Chondrocyte (in vitro differentiated cells): ENCODE measurements at places on chromosomes 5 and 9. TPM values are rescaled to one million over a fixed set of nuclear protein-coding genes. Genes with fewer than 3 reads are reported as not detected.

DNA sequence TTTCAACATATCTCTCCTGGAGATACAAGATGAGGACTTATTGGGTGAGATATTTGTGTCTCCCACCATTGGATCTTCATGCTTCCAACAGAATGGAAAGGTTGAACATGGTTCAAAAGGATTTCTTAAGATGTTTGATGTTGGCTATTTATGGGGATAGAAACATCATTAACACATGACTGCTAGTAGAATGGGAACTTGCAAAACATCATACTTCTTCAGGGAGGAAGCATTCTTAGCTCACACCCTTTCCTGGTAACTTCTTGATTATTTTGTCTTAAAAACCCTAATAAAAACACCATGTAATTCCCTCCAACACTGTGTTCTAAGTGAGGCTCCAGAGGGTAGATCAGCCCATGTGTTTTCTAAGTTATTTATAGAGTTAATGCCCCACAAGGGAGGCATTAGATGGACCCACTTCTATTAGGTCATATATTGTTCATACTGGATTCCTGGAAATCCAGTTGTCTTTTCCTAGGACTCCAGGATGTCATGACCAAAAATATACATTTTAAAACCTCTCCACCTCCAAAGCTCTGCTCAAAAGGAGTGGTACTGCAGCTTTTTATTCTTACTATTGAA is 95.8 kb downstream of the FOXD1 start:
- DNase-seq = no peak

DNA sequence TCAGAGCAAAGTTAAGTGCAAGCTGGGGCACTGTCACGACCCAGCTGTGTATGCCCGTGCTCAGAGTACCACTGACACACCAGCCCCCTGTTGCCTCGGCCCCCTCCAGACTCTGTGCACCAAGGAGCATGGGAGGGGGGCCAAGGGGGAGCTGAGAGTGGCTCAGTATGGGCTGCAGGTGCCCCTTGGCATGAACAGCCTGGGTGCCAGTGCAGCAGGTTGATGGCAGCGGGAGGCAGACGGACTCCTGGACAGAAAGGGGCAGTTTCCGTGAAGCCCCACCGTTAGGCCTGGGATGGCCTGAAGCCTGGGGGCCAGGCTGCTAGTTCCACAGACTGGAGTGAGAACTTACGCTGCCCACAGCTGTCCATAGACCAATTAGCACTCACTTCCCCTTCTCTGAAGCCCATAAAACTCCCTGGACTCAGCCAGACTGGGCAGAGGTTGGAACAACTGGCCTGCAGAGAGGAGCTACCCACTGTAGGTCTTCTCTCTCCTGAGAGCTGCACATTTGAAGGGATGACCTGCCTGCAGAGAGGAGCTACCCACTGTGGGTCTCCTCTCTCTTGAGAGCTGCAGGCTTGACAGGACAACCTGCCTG is 182.8 kb downstream of the DEPDC1B start:
- no peak for DNase-seq

- DNase-seq = no peak
Measured at GRCh38 chr9:78213712-78214111, 22.2 kb upstream of the CEP78 start.

DNA sequence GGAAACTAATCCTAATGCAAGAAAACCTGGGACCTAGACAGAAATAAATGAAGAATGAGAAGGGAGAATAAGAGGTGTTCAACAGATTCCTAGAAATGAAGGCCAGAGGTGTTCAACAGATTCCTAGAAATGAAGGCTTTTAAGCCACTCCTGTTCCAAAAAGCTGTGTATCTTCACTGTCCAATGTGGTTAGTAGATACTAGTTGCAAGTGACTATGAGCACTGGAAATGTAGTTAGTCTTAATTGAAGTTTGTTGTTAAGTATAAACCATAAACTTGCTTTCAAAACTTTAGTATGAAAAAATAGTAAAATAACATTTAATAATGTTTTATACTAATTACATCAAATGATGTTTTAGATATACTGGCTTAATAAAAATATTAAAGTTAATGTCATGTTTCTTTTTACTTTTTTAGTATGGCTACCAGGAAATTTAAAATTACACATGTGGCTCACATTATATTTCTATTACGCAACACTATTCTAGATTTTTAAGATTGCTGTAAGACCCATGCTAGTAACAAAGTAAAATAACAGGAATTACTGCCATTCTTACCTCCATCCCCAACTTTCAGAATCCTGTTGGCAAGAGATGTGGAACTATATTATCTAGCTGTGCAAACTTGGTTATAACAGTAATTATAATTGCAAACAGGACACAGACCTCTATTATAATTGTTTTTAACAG is 57.5 kb downstream of the RICTOR start:
- DNase-seq = no peak

DNA sequence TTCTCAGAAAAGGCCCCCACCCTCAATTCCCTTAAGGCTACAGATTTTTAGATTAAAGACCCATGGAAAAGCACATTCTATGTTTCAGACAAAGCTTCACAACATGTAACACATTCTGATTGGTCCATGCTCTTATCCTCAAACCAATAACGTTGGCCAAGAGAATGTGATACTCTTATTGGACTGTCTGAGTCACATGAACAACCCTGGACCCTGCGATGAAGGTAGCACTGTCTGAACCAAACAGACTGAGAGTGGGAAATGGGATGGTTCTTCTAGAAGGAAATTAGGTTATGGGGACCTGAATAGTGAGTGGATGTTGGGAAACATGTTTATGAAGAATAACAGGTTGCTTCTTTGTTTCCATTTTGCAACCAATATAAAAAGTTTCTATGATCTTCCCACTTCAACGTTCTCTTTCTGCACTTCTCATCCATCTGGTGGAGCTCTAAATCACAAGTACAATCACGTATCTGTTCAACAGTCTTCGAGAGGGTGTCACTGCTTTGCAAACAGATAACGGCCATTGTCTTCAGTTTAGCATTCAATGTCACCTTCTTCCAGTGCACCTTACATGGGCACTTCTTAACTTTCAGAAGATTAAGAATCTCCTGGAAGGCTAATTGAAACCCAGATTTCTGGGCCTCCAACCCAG is 81.6 kb downstream of the PTCH1 start:
- DNase-seq = no peak

DNA sequence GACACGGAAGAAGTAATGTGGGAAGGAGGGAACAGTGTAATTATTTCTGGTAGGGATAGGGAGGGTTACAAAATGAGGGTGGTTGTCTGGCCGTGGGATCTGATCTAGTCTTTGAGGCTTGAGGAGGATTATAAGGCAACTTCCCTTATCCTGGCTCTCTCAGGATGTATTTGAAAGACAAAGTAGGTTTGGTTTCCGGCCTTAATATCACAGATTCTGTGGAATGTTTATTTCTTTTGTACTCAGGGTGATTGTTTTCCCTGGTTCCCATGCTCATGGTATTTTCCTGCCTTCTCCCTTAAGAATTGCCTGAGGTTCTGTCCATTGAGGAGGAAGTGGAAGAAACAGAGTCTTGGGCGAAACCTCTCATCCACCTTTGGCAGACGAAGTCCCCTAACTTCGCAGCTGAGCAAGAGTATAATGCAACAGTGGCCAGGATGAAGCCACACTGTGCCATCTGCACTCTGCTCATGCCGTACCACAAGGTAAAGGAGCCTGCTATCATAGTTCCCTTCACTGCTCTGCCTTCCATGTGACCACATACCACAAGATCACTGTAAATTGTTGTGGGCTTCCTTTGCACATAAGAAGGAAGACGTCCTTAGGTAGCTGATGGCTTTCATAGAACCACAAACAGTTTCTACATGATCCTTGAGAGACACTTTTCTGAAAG is 253.8 kb downstream of the KDM4C start:
- no peak for DNase-seq

DNA sequence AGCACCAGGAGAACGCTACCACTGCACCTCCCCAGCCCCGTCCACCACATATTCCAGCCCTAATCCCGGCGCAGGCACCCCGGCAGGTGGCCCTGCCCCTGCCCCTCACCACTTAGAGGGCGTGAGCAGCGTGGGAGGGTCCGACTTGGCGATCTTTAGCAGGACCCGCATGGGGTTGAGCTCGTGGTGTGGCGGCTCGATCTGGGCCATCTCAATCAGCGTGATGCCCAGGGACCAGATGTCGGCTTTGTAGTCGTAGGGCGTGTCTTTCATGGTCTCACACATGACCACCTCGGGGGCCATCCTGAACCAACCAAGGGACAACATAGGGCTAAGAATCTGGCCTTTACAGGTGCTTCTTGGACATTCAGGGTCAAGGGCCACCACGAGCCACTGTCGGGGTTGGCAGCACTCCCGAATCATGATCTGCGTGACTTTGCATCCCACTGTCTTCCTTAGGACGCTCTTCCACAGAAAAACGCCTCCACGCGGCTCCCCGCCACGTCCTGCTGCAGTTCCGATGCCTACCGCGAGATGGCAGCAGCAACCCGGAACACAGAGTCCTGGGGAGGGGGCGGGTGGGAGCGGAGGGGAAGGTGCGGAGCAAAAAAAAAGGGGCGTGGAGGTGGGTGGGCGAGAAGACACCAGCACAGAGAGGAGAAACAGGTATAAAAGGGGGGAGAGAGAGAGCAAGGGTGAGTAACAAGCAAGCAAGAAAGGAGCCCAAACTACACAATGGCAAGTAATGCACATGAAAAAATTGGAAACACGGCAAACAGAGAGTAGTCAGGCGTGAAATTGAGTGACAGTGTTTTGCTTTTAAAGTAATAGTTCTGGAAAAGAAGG is 81.3 kb downstream of the STK10 start:
- DNase-seq = peak; percentile 82

GRCh38 chr9:110669433-110669832 is 842 bp downstream of the MUSK start:
- no peak for DNase-seq

The SGCD gene
- 8.1 to 27.7 TPM (median 8.4 TPM) in 3 replicates for total RNA-seq

DNA sequence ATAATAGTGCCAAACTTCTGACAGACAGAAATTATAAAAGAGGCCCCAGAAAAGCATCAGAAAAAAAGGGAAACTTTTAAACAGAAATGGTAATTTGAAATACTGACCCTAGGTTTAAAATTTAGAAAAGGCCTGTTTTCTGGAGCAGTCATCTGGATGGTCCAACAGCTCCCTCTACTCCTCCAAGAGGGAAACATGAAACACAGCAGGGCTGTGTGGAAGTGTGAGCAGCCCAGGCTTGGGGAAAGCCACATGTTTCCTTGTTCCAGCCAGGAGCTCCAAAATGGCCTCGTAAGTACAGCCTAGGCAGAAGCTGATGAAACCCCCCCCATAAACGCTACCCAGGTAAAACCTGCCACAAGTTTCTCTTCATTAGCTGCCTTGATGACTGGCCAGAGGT is 499.3 kb upstream of the ADAMTS16 start:
- no peak for DNase-seq

The MYOT gene
- not detected in 3 replicates for total RNA-seq

GRCh38 chr5:96288845-96289185 is 144.2 kb downstream of the PCSK1 start:
- no peak for DNase-seq
